ENCODE measurements at places on chromosomes 13 and 19.
A peak's percentile ranks its signal among the peaks of the same experiment; 100 is the strongest.

- no peak overlapping the region for H3K4me3 ChIP-seq
- H3K27ac ChIP-seq, result peak overlapping the region; percentile 78
- H3K36me3 ChIP-seq, result no peaks in the 10 kb centered on the region
- H3K4me1 ChIP-seq, result no peaks in the 10 kb centered on the region
- H3K27me3 ChIP-seq, result no peaks in the 10 kb centered on the region
Measured at GRCh38 chr19:18464646-18465045, 26.7 kb upstream of the ISYNA1 start.

GRCh38 chr19:3224346-3225168, at the start of gene CELF5:
CELF5 (plus strand) TSS chr19:3224661; CDS start chr19:3224740, 79 bp downstream.
- no peak for DNase-seq
- H3K36me3 ChIP-seq, result no peaks in the 10 kb centered on the region
- H3K4me3 ChIP-seq, result peak within 1 kb of the TSS; percentile 23
- no peaks in the 10 kb centered on the region for H3K4me1 ChIP-seq
- no peak within 1 kb of the TSS for H3K27ac ChIP-seq

DNA sequence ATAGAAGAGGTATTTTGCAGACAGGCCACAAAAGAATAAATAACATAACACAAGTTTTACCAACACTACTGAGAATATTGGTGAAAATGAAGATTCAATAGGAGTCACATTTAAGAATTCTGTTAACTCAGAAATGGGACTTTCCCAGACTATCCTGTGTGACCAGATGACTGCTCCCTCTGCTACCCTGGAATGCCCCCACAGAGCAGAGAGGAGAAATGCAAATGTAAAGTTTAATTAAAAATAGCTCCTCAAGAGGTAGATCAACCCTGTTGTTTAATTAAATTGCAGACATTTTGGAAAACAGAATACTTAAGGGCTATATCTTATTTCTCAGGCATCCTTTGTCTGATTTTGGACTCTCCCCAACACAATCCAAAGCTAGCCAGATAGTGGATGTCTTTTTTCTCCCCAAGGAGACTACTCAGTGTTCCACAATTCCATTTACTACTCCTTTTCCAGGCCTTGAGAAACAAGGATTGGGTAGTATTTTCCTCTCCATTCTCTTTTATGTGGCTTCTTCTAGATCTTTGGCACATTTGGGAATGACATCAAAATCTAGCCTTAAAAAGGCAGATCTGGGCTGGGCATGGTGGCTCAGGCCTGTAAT, 104.7 kb upstream of the TSC22D1 start:
- no peaks in the 10 kb centered on the region for H3K36me3 ChIP-seq
- peaks cover 2% of the 10 kb centered on the region for H3K4me1 ChIP-seq
- no peak overlapping the region for H3K4me3 ChIP-seq
- DNase-seq, result no peak
- no peak overlapping the region for H3K27ac ChIP-seq

GRCh38 chr13:50244713-50245574, 229.7 kb downstream of the KCNRG start:
- no peaks in the 10 kb centered on the region for H3K27me3 ChIP-seq
- no peak for DNase-seq
- H3K27ac ChIP-seq, result no peak overlapping the region
- no peak overlapping the region for H3K4me3 ChIP-seq
- no peaks in the 10 kb centered on the region for H3K4me1 ChIP-seq

- no peak overlapping the region for H3K4me3 ChIP-seq
- DNase-seq, result no peak
- peaks cover 5% of the 10 kb centered on the region for H3K4me1 ChIP-seq
- peak overlapping the region; percentile 33 for H3K27ac ChIP-seq
- no peaks in the 10 kb centered on the region for H3K36me3 ChIP-seq
Measured at GRCh38 chr13:32590266-32590665, 4.0 kb downstream of the PDS5B start.

Measured in aorta (tissue), 5 donors.